ENCODE measurements at places on chromosomes 4 and X.

GRCh38 chr4:53016099-53016820, 154.1 kb downstream of the RASL11B start:
- DNase-seq: no peak

GRCh38 chr4:169620880-169621248, 486 bp downstream of the CLCN3 start:
- no peak for DNase-seq

DNA sequence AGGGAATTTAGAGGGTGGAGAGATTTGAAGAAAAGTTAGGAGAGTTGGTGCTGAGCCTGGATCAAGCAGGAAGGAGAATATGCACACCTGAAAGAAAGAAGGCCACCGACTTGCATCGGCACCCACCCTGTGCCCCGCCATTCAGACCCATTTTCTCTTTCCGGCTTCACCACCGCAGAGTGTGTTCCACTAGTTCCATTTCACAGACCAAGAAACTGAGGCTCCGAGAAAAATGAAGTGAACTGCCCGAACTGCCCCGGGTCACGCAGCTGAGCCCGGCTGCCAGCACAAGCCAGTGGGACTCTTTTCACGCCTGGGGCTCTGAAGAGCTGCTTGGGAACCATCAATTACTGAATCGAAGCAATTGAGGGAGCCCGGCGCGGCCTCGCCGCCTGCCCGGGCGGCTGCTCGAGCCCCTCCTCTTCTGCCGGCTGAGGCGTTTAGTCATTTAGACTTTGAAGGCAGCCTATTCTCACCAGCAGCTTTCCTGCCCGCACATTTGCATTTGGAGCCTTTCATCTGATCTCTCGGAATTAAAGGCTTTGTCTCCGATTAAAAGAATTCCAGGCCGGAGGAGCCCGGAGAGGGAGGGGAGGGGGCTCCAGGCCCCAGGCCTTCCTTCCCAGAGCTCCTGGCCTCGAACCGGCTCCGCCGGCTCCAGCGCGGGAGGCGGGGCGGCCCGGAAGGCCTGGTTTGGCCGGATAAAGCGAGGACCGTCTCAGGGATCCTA, 140.2 kb upstream of the PJA1 start:
- DNase-seq: no peak

DNA sequence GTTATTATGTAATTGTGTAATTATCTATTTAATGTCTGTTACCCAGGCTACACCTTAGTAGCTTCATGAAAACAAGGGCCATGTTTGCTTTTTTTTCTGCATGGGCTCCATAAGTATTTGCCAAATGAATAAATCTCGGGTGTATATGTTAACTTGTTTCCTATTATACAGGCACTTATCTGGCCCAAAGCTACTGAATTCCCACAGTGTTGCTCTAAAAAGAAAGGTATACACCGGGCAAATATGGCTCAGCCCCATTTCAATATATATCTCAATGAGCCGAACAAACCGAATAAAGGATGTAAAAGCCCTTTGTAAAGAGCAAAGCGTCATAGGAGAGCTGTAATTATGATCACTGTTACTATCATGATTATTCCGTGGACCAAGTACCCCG, 767 bp downstream of the PAQR3 start:
- no peak for DNase-seq

DNA sequence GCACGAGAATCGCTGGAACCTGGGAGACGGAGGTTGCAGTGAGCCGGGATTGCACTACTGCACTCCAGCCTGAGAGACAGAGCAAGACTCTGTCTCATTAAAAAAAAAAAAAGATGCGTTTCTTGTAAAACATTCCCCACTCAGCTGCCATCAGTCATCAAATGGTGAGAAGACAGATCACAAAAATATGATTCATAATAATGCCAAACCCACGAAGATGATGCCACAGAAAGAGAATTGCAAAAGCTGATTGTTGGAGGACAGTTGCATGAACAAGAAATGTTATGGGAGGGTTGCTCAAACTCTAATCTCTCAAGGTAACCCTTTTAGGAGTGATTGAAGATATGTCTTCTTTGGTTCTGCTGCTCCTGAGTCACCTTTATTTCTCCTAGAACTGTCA, 21.4 kb upstream of the SMIM14 start:
- DNase-seq: no peak

- no peak for DNase-seq
Observed at GRCh38 chr4:71663780-71664179, 120.1 kb downstream of the GC start.

GRCh38 chr4:160373911-160374310, 1271.0 kb downstream of the RAPGEF2 start:
- DNase-seq: no peak

DNA sequence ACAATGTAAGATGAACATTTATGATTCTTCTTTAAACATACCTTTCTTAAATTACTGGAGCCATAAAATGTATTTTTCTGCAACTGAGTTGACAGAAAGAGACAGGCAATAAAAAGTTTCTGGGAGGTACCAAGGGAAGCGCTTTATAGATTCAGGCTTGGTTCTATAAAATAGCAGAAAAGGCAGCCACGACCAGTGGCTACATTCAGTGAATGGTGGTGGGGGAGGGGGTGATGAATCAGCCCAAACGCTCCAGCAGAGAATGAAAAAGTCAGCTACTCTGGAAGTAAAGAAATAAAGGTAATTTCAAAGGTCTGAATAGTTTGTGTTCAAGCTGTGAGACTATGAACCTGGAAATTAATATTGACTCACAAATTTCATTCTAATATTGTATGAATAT, 456.1 kb downstream of the KCTD8 start:
- no peak for DNase-seq

- no peak for DNase-seq
Observed at GRCh38 chrX:103733017-103733416, 22.3 kb downstream of the TMEM31 start.

DNA sequence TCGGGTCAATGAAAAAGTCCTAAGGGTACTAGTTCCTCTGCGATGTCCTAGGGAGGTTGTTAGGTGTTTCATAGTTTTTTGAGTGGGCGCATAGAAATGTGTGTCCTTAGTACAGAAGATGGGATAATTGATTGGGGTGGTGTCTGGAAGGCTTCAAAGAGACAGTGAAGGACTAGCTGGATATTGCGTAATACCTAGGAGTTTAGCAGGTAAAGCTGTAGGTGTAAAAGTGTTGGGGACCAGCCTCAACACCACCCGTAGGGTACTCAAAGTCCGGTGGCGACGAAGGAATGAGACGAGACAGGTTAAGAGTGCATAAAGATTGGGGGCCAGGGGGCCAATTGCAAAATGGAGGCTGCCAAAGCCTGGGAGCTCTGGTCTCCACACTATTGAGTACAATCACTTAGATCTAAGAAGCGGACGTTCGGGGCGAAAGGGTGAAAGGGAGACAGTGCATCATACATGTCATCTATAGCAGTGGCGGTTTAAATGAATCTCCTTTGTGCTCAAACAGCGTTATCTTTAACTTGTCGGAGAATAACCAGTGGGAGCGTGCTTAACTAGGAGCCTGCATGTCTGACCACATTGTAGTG, 1.0 kb downstream of the TRMT44 start:
- DNase-seq: no peak

DNA sequence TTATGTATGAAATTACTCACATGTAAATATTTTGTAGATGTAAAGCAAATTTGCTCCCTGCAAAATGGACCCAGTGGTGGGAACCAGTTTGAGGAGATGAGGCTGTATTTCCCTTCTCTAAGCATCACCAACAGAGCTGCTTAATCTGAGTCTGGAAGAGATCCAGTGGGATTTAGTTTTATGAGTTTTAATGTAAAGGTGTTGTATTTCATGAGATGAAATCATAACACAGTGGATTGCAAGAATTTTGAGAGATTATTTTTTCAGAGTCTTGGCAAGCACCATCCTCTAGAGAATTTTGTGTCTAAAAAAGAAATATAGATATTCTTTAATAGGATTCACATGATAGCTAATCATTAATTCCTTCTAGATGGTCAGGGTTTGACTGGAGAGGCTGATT, 35.6 kb upstream of the SFRP2 start:
- no peak for DNase-seq

DNA sequence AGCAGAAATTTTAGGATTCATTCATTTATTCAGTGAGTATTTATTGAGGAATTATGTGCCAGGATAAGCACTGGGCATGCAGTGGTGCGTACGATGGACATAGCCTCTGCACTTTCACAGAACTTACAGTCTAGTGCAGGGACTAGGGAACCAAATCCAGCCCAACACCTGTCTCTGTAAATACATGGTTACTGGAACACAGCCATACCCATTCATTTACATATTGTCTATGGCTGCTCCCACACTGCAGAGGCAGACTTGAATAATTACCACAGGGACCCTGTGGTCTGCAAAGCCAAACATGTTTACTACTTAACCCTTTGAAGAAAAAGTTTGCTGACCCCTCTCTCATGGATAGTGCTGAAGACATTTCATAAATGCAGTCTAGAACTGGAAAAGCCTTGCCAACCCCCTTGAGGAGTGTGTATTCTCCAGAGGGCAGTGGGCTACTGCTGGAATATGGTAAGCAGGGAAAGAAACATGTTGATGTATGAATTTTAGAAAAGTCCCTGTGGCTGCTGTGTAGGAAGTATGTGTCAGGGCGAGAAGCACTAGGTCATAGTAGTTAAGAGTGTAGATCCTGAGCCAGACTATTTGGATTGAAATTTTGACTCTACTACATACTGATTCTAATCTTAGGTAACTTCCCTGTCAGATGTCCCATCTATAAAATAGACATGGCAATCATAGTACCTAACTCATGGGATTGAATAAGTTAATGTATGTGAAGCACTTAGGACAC, 75.5 kb downstream of the GALNT7 start:
- no peak for DNase-seq

DNA sequence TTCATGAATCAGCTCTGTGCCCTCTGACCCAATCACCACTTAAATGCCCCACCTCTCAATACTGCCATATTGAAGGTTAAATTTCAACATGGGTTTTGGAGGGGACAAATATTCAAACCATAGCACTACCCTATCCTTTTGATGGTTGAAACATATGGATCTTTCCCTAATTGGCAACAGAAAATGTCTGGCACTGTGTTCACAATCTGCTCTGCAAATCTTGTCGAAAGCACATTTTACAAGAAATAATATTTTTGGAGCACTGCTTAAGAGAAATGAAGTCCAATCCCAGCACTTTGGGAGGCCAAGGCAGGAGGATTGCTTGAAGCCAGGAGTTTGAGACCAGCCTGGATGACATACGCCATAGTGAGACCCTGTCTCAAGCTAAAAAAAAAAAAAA, 130.6 kb upstream of the FAM9C start:
- no peak for DNase-seq

- DNase-seq: no peak
Observed at GRCh38 chr4:42523066-42523718, 125.9 kb downstream of the SHISA3 start.

DNA sequence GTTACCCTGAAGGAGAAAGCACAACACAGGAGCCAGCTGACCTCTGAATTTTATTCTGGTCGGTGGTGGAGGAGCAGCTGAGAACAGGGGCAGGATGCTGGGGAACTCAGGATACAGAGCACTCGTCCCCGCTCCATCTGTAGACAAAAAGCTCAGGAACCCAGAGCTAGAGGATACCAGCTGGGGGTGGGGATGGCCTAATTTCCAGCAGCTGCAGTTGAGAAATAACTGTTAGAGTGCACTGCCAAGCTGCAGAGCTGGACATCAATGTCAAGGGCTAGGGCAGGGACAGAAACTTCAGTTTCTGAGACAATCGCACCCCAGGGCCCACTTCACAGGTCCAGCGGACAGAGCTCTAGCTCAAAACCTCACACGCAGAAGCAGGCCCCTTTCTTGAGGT, 122.1 kb upstream of the GUCY1A1 start:
- DNase-seq: no peak

- no peak for DNase-seq
Observed at GRCh38 chrX:74272230-74272629, 31.8 kb upstream of the ZCCHC13 start.

- no peak for DNase-seq
Observed at GRCh38 chr4:94843216-94843615, 85.5 kb downstream of the BMPR1B start.

DNA sequence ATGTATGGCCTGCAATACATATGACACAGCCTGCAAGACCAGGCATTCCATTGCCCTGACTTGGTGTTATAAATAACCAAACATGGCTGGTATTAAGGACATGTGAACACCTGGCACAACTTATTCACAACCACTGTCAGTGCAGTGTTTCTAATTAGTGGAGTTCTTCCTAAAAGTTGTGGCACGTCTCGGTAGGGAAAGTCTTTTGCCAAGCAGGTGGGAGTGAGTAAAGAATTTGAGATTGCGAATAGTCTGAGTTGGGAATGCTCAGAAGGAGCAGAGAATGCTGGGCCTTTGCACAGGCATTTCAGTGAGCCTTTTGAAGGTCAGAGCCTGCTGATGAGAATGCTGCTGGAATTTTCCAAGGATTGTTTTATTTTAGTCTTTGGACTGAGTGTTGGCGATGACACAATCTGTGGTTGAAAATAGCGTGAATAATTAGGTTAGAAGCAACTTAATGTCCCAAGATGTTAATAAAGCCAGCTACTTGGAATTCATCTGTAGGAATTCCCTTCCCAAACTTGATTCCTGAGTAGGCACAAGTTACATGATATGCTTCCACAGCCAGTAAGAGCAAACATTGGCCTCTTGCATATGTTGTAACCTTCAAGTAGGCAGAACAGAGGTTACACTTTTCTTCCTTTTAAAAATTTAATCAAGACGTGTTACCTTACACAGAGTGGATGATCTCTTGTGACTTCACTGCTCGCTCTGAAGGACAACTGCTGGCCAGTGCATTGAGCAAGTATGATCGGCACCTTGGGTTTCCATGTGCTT, 83.6 kb upstream of the PGRMC2 start:
- DNase-seq: no peak

DNA sequence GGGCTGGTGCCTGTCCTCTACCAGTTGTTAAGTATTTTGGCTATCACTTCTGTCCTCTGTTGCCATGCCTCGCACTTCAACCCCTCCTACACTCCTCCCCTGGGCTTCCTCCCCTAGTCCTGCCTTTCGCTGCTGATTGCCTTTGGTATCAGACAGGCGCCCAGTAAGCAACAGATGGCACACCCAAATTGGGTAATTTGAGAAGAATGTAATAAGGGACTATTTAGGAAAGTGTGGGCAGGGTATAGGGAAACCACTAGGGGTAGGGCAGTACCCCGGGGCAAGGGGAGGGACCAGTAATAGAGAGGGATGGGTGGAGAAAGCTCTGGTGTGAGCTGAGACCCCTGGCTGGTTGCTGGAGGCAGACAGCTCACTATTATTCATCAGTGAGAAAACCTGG, 172.7 kb upstream of the USP9X start:
- DNase-seq: no peak

GRCh38 chrX:46588263-46588662, 14.7 kb downstream of the CHST7 start:
- no peak for DNase-seq

GRCh38 chrX:70026112-70026850, 23.5 kb downstream of the AWAT2 start:
- DNase-seq: no peak

Data from HuH-7 (cell line).